NCI-H345 (cell line): ENCODE measurements at places on chromosomes 5 and 9.

GRCh38 chr9:91837981-91838731 is 111.9 kb downstream of the ROR2 start:
- DNase-seq = peak; percentile 80

- peak; percentile 79 for DNase-seq
Measured at GRCh38 chr5:136249678-136250266, 56.8 kb upstream of the SMIM32 start.

GRCh38 chr9:93949694-93950449 is 5.3 kb downstream of the BARX1 start:
- no peak for DNase-seq

DNA sequence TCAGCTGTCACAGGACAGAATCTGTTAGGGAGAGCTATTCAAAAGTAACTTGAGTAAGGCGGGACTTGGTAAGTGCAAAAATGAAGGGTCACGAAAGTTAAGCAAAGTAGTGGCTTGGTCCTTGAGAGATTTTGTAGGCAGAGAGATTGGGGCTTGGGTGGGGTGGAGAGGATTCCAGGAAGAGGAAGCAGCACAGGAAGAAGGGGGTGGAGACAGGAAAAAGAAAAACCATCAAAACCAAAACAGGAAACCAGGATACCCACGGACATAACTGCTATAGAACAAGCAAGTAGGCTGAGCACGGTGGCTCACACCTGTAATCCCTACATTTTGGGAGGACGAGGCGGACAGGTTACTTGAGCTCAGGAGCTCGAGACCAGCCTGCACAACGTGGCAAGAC is 3.7 kb downstream of the ROPN1L start:
- DNase-seq = no peak

DNA sequence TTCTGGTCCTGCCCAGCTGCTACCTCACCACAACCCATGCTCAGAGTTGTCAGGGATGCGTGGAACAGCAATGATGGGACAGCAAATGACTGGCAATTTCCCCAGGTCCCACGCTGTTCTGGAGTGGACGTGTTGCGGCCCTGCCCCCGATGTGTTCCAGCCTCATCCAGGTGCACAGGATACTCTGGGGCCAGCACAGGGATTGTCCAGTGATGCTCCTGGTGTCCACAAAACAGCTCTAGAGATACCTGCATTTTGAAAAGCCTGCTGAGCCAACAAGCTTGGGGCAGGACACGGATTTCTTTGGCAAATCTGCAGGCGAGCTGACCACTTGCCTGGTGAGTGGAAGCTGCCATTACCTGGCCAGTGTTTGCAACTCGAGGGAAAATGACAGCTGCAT is 88.7 kb downstream of the ANKRD33B start:
- no peak for DNase-seq

- DNase-seq = no peak
Measured at GRCh38 chr9:81145331-81145963, 543.9 kb downstream of the TLE1 start.

DNA sequence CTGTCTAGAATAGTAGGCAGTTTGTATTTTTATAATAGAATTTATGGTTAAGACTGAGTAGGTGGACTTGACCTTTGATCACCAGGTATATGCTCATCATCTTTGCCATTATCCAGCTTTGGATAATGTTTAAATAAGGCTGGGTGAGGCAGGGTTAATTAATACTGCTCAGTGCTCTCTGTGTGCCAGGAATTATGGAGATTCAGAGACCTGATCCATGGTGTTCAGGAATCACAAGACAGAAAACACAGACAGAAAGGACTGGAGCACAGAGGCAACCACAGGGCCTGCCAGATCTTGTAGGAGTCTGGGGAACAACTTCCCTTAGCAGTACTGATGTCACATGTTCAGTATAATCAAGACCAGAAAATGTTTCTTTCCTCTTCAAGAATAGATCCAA is 186.3 kb upstream of the ADCY2 start:
- DNase-seq = no peak

- no peak for DNase-seq
Measured at GRCh38 chr5:160846642-160847041, 5.4 kb downstream of the ATP10B start.

GRCh38 chr9:131012396-131012917 is 3.5 kb downstream of the LAMC3 start:
- DNase-seq = no peak

DNA sequence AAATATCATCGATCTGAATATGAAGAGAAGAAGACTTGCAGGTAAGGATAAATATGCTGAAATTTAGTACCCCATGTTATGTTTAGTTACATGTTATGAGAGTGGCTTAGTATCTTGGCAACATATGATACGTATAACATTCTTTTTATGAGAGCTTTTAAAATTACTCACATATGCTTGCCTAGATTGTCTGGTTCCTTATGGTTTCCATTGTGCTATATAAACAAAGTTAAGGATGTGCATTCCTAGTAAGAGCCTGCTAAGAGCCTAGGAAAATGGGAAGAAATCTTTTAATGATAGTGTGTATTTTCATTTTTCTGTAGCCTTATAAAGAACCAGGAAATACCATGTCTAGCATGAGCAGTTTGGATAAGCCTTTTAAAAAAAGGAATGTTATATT is 112.0 kb upstream of the KCNN2 start:
- DNase-seq = no peak

- no peak for DNase-seq
Measured at GRCh38 chr5:148956477-148957385, 106.1 kb downstream of the SH3TC2 start.

DNA sequence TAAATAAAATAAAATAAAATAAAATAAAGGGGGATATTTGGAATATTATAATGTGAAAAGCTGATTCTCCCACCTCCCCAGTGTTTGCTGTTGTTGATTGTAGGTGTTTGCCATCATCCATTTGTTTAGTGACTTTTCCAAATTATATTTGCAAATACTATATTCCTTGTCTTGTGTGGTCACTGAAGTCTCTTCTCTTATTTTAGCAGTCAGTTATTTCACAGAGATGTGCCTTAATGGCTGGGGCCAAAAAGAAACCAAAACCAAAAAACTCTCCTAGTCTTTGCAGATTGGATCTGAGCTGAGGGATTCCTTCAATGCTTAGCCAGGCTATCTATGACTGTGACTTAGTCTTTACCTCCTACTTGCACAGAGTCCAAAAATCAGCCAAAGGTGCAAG is 70.9 kb upstream of the ZNF169 start:
- no peak for DNase-seq

DNA sequence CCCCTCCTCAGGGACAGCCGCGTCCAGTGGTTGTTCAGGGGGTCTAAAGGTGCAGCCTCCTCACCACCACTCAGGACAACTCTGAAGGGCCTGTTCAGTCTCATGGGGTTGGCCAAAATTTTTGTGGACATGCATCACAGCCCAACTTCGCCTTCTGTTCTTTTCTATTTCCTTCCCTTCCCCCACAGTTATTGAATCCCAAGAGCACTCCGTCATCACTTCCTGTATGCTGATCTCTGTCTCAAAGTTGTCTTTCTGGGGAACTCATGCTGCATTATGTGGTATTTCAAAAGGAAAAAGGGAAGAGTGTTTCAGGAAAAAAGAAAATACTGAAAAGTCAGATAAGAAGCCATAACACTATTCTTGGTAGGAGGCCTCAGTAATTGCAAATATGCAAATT is 355.4 kb downstream of the CAAP1 start:
- DNase-seq = no peak

- no peak for DNase-seq
Measured at GRCh38 chr9:99264070-99264680, 42.1 kb downstream of the SEC61B start.

GRCh38 chr5:607541-608428 is 4.4 kb upstream of the CEP72 start:
- DNase-seq = no peak

GRCh38 chr5:10538789-10539686 is 24.8 kb upstream of the ANKRD33B start:
- no peak for DNase-seq

- peak; percentile 73 for DNase-seq
Measured at GRCh38 chr9:76725885-76726284, 38.4 kb upstream of the PCA3 start.

GRCh38 chr5:77719666-77720363 is 56.3 kb downstream of the TBCA start:
- no peak for DNase-seq

- DNase-seq = no peak
Measured at GRCh38 chr5:140109759-140110645, 3.9 kb upstream of the PURA start.

- DNase-seq = no peak
Measured at GRCh38 chr9:81964218-81965171, 21.2 kb downstream of the SPATA31D3 start.

DNA sequence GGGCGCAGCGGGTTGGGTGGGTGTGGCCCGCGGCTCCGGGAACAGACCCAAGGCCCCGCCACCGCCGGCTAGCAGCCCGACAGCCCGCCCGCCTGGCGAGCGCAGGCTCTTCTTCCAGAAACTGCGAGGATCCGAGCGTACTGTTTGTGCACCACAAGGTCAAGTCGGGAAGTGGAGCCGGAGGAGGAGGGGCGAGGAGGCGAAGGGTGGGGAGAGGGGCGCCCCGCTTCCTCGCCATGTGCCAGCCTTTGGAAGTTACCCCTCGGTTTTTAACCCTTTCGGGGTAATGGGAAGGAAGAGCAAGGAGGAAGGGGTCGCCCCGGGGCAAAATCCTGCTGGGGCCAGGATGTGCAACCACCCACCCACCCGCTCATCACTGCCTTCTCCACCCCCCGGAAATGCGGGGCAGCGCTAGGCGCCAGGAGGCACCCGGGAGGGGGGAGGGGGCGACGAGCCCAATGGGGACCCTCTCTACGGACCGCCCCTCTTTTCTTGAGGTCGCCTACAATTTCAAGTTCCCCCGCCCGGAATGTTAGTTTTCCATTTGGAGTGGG is 1.1 kb upstream of the JADE2 start:
- peak; percentile 52 for DNase-seq

DNA sequence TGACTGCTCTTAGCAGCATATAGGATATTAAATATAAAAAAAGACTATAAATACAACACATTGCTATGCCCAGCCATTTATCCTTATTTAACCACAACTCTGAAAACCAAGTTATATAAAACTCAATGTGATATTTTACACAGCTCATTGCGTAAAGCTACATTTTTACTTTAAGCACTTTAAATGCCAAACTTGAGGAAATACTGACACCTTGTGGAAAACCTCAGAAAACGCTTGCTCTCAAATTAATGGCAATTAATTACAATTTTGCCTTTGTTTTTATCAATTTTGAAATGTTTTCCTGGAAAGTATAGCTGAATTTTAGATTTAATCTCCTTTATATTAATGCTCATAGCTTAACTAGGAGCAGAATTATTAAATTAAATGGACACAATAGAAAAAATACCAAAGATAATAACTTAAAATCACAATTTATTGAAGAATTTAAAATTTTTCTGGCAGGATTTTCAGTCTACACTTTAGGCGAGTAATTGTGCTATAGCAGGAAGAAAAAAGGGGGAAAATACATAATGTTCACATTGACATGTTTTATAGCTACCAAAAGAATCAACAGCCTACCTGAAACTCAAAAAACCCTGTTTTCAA is 25.2 kb upstream of the PLAC8L1 start:
- no peak for DNase-seq

DNA sequence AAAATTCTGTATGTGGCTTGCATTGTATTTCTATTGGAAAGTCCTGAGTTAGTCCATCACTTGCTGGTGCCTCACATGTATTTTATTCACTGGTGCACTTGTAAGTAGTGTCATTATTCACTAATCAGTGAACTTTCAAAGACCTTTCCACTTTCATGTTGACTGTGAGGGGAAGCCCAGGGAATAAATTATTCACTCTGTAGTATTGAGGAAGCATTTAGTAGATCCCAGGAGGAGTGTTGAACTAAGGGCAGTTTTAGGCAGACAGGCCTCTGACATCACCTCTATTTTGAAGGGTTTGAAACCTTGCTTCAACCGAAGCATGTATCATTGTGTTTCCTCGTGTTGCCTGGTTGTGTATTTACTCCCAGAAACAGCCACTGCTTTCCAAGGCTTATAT is 705.4 kb upstream of the RIOK2 start:
- no peak for DNase-seq

DNA sequence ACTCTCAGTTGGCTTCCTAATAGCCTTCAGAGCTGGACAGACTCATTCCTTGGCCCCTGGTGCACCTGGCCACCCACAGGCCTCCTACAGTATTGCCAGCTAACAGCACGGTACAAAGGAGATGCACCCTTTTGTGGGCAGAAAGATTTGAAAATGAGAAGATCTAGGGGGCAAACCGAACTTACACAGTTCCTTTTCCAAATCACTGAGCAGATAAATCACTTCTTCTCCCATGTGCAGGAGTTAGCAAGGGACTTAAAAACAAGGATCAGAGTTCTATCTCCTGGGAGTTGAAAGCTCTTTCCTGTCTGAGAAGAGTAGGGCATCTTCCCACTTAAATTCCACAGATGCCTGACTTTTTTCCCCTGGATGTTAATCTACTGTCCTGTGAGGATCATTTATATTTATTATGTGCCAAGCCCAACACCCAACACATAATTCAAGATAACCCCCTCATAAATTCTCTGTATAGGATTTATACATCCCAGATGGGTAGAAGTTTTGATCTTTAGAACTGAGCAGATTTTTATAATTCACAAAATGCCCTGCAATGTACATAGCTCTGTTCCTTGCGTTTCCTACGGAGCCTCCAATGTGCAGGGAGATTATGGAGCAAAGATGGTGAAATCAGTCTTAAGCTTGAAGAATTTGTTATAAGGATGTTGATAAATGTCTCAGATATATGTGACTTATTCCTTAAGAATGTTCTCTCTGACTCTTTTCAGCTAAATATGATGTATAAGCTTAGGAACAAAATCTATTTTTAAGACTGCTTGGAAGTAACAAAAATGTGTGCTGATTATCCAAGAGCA is 207.2 kb upstream of the DAPK1 start:
- no peak for DNase-seq

GRCh38 chr9:34372467-34373011 is 4.2 kb downstream of the MYORG start:
- DNase-seq = no peak

DNA sequence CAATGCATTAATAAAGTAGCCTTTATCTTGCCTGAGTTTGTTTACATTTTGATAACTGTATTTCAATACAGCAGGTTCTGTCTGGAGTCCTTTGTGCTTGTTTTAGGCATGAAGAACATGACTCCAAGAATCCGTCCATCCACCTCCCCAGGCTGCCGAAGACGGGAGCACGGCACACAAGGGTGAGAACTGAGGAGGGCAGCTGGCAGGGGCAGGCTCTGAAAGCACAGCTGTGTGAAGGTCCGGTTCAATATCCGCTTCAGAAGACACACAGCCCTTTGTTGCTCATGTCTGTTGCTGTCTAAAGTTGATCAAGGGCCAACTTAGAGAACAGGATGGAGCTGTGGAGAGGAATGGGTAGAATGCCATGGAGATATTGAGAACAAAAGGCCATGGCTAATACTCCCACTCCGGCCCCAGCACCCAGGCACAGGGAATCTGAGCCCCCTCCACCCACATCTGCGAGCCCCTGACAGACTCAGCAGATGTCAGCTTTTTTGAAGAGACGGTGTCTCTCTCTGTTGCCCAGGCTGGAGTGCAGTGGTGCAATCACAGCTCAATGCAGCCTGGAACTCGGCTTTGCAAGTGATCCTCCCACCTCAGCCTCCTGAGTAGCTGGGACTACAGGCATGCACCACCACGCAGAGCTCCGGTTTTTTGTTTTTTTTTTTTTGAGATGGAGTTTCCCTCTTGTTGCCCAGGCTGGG is 58.5 kb upstream of the GNE start:
- no peak for DNase-seq

GRCh38 chr5:112059579-112060135 is 302.7 kb upstream of the NREP start:
- DNase-seq = no peak

GRCh38 chr5:157486861-157487260 is 26.8 kb downstream of the NIPAL4 start:
- no peak for DNase-seq

GRCh38 chr5:54517174-54517511 is 416 bp upstream of the SNX18 start:
- no peak for DNase-seq
